ENCODE measurements at places on chromosomes 3 and 15.
A peak's percentile ranks its signal among the peaks of the same experiment; 100 is the strongest.

- no peak for DNase-seq
Measured at GRCh38 chr3:110576960-110577359, 494.7 kb upstream of the NECTIN3 start.

- peak; percentile 42 for DNase-seq
Measured at GRCh38 chr15:89333959-89334509, 590 bp downstream of the POLG start.

DNA sequence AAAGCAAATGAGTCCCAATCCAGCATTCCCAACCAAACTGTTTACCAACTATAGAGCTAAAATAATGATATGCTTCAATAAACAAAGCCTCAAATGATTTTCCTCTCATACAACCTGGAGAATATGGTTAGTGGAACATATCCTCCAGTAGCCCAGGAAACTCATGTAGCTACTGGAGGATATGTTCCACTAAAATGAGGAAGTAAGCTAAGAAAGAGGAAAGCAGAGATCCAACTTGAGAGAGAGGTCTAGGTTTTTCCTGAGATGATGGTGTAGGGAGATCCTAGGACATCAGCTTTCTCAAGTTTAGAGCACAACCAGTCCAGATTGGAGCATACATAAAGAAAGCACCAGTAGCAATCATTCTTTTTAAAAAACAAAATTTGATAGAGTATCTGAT is 44.6 kb upstream of the SLC4A7 start:
- no peak for DNase-seq

- no peak for DNase-seq
Measured at GRCh38 chr3:107209302-107209990, 167.8 kb upstream of the CCDC54 start.

- no peak for DNase-seq
Measured at GRCh38 chr3:312160-312733, 115.7 kb downstream of the CHL1 start.

- DNase-seq = no peak
Measured at GRCh38 chr3:151722856-151723255, 10.9 kb upstream of the AADACL2 start.

GRCh38 chr3:57009367-57009766 is 51.1 kb upstream of the SPATA12 start:
- no peak for DNase-seq

- DNase-seq = no peak
Measured at GRCh38 chr3:159881828-159882309, 106.8 kb upstream of the IL12A start.

DNA sequence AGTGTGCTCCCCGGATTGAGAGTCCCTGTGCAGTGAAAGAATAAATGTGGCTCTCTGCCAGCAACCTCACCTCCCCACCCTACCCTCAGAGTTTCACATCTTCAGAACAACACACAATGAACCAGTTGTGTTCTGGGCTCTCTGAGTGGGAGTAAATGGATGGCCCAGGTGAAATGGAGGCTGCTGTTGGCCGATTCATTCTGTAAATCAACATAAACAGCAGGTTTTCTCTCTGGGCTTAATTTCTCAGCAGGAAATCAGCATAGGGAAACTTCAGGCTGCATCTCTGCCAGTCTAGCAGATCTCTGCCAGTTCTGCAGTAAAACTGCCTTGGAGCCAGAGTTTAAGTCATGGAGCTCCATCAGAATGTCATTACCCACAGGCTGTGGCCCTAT is 54.6 kb upstream of the FURIN start:
- DNase-seq = no peak

DNA sequence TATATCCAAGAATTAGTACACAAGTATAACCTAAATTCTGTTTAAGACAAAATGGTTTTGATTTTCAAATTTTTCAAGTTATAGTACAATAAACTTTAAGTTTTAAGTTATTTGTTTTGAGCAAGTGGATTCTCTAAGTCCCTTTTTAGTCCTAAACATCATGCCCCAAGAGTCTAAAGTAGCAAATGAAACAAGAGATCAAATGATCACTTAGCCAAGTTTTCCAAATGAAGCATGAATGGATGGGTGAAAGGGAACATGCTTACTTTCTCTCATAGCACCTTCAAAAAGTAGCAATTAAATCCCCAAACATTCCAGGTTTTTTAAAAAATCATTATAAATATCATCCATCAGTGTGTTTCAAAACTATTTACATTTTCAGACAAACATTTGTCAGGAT is 19.5 kb downstream of the DLG1 start:
- no peak for DNase-seq

DNA sequence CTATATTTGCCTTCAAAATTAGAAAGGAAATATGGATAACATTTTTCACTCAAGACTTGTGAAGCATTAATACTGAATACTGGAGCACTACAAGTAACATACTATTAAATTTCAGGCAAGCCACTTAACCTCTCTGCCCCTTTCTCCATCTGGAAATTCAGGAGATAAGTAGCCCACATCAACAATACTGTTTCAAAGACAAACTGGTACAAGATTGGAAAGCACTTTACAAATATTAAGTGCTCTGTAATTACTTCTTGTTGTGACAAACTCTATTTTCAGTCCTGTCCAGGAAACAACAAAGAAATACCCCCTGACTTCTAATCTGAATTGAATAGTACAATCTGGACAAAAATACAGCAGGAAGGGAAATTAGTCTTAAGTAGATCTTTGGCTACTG is 49.3 kb downstream of the TMEM212 start:
- no peak for DNase-seq

DNA sequence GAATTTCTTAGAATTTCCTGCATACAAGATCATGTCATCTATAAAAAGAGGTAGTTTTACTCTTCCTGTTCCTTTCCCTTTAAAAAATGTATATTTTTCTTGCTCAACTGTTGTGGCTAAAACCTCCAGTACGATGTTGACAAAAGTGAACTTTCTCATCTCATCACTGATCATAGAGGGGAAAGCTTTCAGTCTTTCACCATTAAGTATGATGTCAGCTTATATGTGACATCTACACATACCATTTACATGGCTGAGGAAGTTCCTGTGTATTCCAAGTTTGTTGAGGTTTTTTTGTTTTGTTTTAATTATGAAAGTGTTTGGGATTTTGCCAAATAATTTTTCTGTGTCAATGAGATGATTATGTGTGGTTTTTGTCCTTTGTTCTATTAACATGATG is 173.6 kb downstream of the PLD1 start:
- DNase-seq = no peak

DNA sequence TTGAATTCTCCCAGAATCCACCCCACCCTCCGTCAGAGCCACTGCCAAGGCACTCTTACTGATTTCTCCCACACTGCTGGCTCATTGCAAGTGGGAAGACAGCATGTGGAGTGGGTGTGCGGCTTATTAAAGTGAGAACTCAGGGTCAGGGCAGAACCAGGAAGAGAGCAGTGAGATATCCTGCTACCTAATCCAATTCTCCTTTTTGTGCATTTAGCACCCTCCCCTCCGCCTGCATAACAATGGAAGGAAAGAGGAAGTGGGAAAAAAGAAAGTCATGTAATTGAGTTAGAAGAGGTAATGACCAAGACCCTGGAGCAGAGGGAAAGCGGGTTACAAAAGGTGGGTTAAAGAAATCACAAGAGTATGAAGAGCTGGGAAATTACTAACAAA is 27.8 kb upstream of the PIK3CB start:
- DNase-seq = no peak
